ENCODE measurements at places on chromosomes 5 and 9.

DNA sequence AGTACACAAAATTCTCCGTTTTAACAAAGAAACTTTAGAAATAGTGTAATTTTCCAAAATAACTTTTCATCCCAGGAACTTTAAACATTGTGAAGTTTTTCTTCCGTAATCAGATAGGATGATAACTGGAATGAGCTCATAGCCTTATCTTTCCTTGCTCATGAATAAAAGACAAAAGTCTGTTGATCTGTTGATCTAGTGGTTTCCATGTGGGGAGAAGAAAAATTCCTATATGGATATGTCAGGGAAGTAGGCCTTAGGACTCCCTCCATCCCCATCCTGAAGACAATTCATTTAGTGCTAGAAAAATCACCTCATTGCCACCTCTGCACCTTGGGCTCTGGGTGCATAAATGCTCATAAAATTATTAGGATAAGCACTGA, 266.6 kb downstream of the SMARCA2 start:
- no peak for DNase-seq

- no peak for DNase-seq
These were observed 30.2 kb downstream of the MLANA start for GRCh38 chr9:5920860-5921328.

DNA sequence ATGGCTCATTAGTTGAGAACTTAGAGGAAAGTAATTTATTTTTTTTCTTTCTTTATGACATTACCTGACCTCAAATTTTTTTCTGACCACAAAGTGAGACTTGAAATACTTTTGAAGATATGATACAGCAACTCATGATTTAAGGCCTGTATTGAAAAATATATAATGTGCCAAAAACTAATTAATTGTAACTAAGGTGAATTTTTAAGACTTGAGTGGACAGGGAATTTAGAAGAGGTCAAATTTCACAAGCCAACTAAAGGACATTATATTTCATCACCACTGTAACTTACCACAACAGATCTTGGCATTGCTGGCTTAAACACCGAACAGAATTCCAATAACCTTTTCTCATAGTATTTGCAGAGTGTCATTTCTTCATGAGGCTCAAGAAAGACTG, 1.8 kb downstream of the CCNH start:
- DNase-seq: no peak

GRCh38 chr9:128192601-128193371, 1.4 kb upstream of the CIZ1 start:
- DNase-seq: no peak

GRCh38 chr5:149561848-149562247, 10.6 kb upstream of the CSNK1A1 start:
- no peak for DNase-seq

DNA sequence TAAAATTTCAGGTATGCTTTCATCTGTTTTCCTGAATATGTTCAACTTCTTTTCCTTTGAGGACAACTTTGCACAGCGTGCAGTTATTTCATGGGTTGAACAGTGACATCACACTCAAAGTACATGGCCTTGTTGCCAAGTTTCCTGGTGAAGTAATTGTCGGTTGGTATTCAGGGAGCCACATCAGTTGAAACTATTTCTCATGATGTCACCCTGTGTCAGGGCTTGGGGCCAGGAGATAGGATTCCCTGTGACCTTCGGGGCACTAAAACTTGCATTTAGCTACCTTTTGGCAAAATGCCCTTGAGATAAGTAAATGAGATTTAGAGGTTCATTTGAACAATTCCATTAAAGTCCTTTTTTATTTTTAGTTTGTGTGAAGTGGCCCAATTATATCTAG, 383.9 kb downstream of the SH3GL2 start:
- DNase-seq: no peak

GRCh38 chr9:99637641-99638040, 184.0 kb upstream of the NR4A3 start:
- DNase-seq: no peak

DNA sequence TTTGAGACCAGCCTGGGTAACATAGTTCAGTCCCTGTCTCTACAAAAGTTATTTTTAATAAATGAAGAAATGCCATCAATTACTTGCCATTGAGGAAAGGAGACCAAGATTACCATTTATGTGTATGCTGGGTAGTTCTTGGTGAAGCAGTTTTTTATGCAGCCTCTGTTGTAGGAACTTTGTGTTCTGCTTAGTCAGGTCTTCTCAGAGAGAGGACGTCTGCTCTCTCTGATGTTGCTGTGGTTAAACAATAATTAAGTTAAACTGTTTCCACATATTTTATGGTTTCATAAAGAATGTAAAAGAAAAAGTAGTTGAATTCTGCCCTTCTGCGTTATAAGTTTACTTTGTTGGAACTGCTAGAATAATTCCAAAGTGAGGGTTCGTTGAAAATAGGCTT, 210.5 kb downstream of the KDM4C start:
- DNase-seq: no peak

- DNase-seq: no peak
These were observed 412 bp downstream of the IZUMO3 start for GRCh38 chr9:24545285-24545684.

Data from CD4-positive, alpha-beta T cell treated with Interferon alpha-2 for 1 hour (primary cell).